ENCODE measurements at places on chromosomes 12 and 14.

GRCh38 chr12:67477681-67478265, 170.8 kb upstream of the DYRK2 start:
- DNase-seq, result no peak

DNA sequence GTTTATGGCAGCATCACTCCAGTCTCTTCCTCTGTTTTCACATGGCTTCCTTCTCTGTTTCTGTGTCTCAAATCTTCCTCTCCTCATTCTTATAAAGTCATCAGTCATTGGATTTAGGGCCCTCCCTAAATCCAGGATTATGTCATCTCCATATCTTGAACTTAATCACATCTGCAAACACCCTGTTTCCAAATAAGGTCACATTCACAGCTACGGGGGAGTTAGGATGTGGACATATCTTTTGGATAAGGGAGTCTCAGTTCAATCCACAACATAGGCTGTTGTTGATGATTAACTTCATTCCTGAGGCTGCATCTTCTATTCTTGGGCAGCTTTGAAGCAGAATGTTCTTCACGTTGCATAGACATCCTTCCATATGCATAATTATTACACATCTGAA, 40.3 kb upstream of the NTF3 start:
- no peak for DNase-seq

DNA sequence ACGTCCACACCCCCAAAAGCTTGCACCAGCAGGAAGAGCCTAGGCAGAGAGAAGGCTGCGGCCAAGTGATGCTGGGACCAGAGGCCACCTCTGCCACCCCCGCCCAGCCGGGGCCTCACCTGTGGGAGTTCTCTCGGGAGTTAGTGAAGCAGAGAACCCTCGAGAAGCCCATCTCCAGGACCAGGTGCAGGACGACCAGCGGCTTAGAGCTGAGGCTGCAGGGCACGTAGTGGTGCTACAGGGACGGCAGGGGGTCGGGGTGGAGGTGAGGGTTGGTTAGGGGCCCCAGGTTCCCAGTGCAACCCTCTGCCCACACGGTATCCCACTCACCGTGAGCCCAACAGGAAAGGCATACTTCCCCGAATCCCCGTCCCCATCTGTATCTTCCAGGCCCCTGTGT, 3.6 kb downstream of the DDX51 start:
- no peak for DNase-seq

DNA sequence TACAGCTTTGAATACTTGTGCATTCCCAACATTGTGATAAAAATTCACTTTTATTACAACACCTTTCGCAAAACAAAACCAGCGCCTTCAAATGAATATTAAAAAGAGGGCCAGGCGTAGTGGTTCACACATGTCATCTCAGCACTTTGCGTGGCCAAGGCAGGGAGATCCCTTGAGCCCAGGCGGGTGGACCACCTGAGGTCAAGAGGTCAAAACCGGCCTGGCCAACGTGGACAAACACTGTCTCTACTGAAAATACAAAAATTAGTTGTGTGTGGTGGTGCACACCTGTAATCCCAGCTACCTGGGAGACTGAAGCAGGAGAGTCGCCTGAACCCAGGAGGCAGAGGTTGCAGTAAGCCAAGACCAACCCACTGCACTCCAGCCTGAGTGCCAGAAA, 42.8 kb downstream of the HNRNPC start:
- DNase-seq, result no peak

GRCh38 chr14:50622978-50623377, 45.1 kb downstream of the SAV1 start:
- no peak for DNase-seq

DNA sequence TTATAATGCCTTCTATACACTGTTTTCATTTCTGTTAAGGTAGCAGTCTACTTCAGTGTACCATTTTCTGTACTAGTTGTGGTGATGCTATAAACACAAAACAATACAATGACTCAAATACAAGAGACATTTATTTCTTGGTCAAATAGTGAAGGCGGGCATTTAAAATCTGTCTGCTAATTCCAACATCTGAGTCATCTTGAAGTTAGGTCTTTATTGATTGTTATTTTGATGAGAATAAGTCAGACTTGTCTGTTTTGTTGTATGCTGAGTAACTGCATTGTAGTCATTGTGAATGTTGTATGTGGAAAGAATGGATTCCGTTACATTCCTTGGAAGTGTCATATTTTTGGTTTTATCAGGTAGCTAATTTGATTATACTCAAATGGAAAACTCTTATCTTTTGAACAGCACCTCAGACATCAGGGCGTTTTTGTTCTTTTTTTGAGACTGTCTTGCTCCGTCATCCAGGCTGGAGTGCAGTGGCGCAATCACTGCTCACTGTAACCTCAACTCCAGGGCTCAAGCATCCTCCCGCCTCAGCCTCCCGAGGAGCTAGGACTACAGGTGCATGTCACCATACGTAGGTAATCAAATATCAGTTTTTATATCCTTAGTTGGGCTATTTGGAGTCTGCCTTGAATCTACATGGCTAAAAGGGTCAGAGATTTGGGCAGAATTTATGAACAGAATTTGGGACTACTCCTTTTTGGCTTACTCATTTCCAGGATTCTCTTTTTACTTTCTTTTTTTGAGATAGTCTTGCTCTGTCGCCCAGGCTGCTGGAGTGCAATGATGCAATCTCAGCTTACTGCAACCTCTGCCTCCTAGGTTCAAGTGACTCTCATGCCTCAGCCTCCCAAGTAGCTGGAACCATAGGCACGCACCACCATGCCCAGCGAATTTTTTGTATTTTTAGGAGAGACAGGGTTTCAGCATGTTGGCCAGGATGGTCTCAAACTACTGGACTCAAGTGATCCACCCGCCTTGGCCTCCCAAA, 56.8 kb downstream of the PAPLN start:
- no peak for DNase-seq

GRCh38 chr12:93676408-93677194, 574 bp upstream of the CRADD start:
- no peak for DNase-seq

GRCh38 chr12:5375547-5376295, 56.2 kb upstream of the NTF3 start:
- DNase-seq, result no peak

GRCh38 chr14:52618602-52619001, 66.0 kb downstream of the GPR137C start:
- no peak for DNase-seq

GRCh38 chr12:62328296-62328921, 68.2 kb downstream of the USP15 start:
- no peak for DNase-seq

DNA sequence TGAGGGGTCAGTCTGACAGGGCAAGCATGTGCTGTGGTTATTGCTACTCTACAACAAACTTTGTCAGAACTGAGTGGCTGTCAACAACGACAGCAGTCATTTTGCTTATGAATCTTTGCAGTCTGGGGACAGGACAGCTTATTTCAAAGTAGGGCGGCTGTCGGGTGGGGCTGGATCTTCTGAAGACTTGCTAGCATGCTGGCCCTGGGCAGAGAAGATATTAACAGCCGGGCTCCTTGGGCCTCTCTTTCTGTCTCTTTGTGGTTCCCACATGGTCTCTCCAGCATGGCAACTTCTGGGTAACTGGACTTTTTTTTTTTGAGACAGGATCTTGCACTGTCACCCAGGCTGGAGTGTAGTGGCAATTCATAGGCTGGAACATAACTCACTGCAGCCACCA, 33.9 kb upstream of the ALDH2 start:
- no peak for DNase-seq

- no peak for DNase-seq
Observed at GRCh38 chr12:49588721-49589516, 16.5 kb downstream of the FAM186B start.

- no peak for DNase-seq
Observed at GRCh38 chr14:68501171-68501570, 291.7 kb downstream of the ZFP36L1 start.

GRCh38 chr12:94261119-94261518, 112.7 kb downstream of the PLXNC1 start:
- no peak for DNase-seq
